Activated CD4-positive, alpha-beta T cell treated with anti-CD3 and anti-CD28 coated beads for 1 hour (primary cell): ENCODE measurements at places on chromosomes 1 and 21.

- DNase-seq: no peak
These were observed 16.1 kb upstream of the CLDN8 start for GRCh38 chr21:30232011-30232410.

GRCh38 chr1:178543290-178543607, 30.3 kb downstream of the TEX35 start:
- DNase-seq: no peak

GRCh38 chr1:193408782-193409293, 222.4 kb upstream of the B3GALT2 start:
- DNase-seq: no peak

- no peak for DNase-seq
These were observed 18.6 kb downstream of the OVAAL start for GRCh38 chr1:180577361-180577760.

DNA sequence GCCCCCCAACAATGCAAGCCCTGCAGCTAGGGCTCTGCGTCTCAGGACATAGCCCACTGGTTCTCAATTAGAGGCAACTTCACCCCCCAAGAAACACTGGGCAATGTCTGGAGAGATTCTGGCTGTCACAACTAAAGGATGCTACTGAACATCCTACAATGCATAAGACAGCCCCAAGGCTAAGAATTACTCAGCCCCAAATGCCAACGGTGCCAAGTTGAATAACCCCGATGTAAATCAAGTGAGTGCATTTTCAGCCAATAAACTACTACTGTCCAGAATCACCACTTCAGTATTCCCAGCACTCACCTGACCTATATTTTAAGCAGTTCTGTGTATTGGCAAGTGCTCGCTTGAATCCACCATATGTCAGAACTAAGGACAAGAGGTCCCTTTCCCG, 6.9 kb downstream of the RIPK4 start:
- no peak for DNase-seq

- no peak for DNase-seq
These were observed 378.1 kb downstream of the LMO4 start for GRCh38 chr1:87706779-87707228.

- no peak for DNase-seq
These were observed 78.4 kb downstream of the DISP1 start for GRCh38 chr1:222893255-222893654.

DNA sequence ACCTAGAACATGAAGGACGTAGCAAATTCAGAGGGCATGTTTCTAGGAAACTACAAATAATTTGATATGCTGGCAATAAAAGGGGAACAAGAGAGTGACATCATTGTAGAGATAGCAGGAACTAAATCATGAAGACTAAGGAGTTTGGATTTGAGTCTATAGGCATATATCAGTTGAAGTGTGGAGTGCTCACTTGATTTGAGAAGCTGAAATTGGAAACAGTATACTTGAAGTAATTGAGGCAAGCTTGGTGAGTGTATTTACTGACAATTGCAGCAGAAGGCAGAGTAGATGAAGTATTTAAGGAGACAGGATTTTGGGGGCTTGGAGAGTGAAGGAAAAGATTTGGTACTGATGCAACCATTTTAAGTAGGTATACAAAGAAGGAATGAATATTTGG, 6.4 kb upstream of the TMCO2 start:
- no peak for DNase-seq

GRCh38 chr1:180786624-180787023, 126.1 kb upstream of the KIAA1614 start:
- no peak for DNase-seq

DNA sequence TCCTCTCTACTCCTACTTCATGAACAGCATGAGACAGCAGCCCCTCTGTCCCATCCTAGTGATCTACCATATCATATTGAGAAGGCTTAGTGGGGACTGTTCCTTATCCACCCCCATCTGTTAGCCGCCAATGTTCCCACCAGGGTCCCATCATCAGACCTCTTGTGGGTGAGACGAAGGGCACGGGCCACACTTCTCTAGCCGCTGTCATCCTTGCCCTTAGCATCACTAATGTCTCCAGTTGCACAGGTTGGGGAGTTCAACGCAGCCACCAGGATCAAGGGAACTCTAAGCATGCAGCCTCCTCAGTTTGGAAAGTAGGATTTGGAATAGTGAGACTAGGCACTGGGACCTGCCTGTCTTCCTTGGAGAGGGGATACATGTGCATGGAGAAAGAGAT, 20.1 kb downstream of the INKA2 start:
- no peak for DNase-seq

GRCh38 chr1:203590603-203591002, 36.0 kb upstream of the ATP2B4 start:
- no peak for DNase-seq

DNA sequence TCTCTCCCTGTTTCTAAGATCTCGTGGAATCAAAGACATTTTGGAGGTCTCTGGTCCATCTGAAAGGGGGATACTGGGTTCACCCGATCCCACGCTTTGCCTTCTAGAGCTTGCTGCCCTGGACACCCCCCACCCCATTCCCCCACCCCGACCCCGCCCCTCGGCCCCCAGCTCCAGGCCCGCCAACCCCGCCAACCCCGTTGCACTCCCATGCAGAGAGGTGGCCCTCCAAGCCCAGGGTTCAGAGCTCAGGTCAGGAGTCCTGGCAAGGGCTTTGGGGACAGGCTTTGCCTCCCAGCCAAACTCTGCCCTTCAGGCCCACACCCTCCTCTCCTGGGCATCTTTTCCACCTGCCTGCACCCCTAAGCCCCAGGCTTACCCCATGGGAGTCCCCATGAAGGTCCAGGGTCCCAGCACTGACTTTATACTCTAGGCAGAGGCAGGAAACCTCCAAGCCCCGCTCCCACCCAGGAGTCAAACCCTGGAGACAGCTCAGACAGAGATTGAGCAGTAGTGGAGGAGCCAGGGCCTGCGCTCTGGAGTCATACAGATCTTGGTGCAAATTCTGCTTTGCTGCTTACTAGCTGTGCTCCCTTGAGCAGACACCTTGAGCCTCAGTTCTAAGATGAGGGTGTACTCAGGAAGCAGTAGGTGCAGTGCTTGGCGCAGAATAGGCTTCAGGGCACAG, 155.9 kb downstream of the FOXD2 start:
- no peak for DNase-seq

DNA sequence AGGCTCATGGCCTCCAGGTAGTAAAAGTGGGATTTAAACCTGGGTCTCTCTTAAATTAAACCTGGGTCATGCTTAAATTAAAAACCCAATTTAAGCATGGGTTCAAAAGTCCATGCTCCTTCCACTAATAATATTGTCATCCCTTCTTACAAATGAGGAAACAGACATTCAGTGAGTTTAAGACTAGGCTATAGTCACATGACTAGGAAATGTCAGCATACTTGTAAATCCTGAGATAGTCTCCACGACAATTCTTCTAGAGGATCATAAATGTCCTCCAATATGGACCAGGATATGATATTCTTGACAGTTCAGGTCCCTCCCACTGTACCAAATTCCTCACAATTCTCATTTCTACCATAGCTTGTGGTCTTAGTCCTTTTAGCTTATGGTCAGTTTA, 10.5 kb upstream of the IGFN1 start:
- no peak for DNase-seq

DNA sequence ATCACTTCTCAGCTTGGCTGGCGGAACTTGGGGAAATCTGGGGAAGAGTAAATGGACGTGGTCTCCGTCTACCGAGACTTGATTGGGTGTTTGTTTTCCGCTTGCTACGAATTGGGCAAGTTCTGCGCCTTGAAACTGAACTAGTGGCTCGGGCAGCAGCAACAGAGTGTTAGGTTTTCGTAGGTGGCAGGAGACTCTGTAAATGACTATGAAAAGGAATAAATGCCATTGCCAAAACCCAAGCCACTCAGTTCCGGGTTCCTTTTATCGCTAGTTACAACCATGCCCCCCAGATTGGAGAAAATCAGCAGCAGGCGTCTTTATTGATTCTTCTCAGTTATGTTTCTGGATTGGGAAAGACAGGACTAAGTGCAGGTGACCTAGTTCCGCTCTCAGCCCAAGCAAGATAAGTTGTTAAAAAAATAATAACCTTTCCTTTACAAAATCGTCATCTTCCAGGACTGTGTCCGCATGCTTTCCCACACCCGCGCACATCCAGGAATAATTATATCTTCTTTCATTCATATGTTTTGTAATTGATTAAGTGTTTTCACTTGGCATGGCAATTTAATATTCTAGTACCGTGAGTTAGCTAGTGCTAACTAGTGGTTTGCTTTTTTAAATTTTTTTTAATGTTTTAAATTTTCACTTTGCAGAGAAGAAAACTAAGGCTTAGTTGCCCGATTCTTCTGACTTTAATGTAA, 3.4 kb downstream of the LHX9 start:
- no peak for DNase-seq
